Right kidney (tissue), 9 donors: ENCODE measurements at places on chromosomes 3 and 15.

DNA sequence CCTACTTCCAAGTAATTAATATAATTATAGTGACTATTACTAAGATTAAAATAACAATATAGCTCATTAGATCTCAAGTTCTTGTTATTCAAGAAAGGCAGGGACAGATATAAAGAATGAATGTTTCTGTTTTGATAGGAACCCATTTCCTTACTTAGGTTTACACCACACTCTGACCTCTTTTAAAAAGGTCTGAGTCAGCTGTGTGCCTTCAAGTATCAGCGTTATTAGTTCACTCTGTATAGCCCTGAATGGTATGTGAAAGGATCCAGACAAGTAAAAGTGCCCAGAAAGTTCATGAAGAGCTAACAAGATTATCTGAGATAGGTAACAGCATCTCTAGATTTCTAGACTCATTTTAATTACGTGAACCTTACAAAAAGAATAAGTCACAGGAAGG is 28.9 kb downstream of the PDCD10 start:
- DNase-seq, result no peak

- no peak for DNase-seq
Observed at GRCh38 chr15:29740692-29741311, 81.5 kb downstream of the TJP1 start.

GRCh38 chr3:13890377-13891016 is 10.6 kb upstream of the WNT7A start:
- DNase-seq, result no peak

GRCh38 chr15:83144771-83145170 is 37.3 kb downstream of the TM6SF1 start:
- DNase-seq, result no peak

DNA sequence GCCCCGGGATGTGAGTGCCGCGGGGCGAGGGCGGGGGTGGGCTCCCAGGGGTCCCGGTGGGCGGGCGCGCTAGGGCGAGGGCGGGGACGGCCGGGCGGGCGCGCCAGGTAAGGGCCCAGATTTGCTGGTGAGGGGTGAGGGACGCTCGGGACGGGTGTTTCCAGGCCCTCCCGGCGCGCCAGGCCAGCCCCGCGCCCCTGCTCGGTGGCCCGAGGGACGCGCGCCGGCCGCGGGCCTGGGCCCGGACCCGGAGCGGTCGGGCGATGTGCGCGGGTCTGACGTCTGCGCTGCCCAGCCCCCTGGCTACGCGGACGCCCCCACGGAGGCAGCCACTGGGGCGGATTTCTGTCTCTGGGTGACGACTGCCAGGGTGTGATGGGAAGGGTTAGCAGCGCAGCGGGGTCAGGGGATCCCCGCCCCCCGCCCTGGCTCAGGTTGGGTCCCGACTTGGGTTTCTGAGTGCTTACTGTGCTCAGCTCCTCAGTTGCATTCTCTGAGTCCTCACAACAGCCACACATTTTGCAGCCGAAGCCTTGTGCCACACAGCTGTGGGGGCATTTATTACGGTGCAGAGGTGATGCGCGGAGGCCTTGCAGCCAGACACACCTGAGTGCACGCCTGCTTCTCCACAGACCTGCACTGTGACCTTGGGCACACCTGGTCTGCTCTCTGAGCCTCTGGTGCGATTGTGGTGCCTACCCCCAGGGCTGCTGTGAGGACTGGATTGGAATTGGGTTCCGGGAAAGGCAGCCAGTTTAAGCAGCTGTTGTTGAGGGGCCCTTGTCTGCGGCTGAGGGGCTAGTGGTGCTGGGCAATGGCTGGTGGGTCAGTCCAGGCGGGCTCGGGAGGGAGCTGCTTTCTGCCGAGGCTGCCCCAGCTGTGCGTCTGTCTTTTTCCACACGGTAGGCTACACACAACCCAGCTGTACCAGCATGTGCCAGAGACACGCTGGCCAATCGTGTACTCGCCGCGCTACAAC is 523 bp downstream of the HDAC11 start:
- peak; percentile 78 for DNase-seq

DNA sequence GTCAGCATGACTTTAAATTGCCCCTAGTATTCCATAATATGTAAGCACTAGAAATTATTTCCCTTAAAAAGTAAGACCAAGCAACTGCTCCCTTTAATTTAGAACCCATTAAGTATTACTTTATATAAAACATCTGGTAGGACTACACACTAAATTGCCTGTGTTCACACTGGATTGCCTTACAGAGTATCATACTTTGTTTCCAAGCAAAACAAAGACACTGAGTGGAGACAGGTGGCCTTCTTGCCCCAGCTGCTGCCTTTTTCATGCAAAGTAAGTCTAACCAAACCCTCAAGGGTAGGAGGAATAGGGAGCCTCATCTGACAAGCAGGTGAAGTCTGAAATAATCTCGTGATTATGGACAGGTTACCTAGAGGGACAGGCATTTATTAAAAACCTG is 87.3 kb downstream of the PEX5L start:
- no peak for DNase-seq

- no peak for DNase-seq
Observed at GRCh38 chr3:8734137-8734878, 706 bp downstream of the CAV3 start.

GRCh38 chr15:55917881-55918296 is 75.5 kb downstream of the NEDD4 start:
- no peak for DNase-seq

- DNase-seq, result no peak
Observed at GRCh38 chr15:74823324-74823723, 3.1 kb upstream of the CPLX3 start.

- DNase-seq, result no peak
Observed at GRCh38 chr15:69403594-69403993, 10.6 kb upstream of the KIF23 start.

DNA sequence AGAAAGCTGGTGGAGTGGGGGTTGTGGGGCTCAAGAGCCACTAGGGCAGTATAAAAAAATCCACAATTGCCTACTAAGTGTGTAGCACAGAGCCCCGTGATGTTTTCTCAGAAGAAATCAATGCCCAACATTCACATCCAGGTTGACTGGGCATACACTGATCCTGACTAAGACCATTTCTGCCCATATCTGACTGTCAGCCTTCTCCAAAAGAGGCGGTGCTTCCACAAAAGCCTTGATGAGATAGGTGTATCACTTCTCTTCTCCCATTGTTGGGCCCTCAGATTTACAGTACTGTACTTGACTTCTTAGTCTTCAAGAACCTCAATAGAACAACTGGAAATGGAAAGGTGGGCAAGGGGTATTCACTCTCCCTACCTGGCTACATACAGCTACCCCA is 1.4 kb downstream of the POPDC2 start:
- no peak for DNase-seq

DNA sequence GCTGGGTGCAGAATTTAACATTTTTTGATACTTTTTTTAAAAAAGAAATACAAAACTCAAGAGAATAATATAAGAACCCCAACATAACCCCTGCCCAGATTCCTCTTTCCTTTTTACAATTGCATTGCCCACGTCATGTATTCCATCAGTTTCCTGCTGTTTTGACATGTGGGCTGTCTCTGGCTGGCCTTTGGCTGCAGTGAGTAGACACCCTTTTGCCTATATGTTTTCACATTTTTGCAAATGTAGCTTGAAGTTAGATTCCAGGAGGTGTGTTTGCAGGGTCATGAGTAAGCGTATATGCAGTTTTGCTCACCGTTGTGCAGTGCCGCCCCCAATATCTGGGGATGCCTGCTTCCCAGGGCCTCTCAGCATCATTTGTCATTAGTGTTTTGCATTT is 28.0 kb upstream of the ATP10A start:
- DNase-seq, result no peak

DNA sequence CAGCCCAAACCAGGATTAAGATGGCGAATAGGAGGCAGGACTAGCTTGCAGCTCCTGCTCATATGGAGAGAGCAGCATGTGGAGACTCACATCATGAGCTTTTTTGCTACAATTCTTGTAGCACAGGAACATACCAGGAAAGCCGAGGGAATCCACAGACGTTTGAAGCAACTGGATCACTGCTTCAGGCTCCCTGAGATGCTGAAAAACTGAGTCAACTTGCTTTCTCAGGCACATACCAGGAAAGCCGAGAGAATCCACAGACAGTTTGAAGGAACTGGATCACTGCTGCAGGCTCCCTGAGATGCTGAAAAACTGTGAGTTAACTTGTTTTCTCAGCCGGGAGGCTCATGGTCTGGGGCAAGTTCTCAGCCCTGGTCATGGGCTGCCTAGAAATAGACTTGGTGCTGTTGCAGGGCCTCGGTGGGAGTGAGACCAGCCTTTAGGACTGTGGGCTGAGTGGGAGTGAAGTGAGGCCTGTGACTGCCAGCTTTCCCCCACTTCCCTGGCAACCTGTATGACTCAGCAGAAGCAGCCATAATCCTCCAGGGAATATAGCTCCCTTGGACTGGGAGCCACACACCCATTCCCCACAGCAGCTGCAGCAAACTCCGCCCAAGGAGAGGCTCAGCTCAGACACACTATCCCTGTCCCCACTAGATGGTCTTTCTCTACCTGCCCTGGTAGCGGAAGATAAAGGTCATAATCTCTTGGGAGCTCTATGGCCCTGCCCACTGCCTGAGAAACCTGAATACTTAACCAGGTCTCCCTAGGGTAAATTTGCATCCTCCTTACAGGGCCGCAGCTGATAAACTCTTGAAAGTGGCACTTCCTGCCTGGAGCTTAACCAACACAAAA is 51.9 kb upstream of the PFN2 start:
- DNase-seq, result no peak

DNA sequence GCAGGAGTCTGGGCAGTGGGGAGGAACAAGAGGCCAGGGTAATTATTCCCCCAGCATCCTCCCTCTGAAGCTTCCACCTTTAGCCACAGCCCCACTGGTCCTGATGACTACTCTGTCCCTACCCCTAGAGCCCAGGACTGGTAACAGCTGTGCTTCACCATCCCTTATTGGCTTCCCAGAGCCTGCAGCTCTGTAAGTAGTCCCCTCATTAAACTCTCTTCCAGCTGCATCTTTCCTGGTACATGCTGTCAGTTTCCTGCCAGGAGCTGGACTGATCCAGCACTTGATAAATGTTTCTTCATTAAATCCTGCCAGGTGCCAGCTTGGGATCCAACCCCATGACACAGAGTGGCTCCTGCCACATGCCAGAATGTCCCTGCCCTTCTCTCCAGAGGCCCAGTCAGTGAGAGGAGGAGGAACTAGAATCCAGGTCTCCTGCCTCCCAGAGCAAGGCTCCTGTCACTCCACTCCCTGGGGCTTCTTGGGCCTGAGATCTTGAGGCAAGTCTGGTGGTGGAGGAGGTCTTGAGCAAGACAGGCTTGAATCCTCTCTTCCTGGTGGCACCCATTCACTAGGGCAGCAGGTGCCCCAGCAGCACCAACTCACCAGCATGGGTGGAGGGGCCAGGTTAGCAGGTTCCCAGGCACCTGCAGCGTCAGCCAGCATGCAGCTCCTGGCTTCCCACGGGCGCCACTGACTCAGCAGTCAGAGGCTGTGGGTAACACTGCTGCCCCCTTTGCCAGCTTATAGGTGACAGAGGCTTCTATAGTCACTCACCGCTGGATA is 27.6 kb downstream of the FBXW12 start:
- peak; percentile 2 for DNase-seq

- no peak for DNase-seq
Observed at GRCh38 chr3:100810671-100811070, 101.4 kb downstream of the TFG start.

GRCh38 chr3:154427685-154428285 is 2.2 kb downstream of the GPR149 start:
- peak; percentile 6 for DNase-seq

DNA sequence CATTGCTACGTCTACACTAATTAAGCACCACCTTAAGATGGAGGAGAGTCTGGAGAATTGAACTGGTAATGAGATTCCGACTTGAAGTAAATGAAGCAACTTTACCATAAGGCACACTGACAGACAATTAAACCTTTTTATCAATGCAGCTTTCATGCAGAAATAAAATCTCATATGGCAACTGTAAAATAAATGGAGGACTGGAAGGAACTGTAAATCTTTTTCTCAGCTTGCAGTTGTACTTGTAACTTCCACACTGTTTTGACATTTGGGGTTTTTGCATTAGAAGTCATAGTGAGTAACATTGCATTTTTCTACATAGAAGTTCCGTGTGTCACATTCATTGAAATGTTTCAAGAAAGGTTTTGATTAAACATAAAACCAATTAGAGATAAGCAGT is 705.3 kb downstream of the NLGN1 start:
- DNase-seq, result no peak

DNA sequence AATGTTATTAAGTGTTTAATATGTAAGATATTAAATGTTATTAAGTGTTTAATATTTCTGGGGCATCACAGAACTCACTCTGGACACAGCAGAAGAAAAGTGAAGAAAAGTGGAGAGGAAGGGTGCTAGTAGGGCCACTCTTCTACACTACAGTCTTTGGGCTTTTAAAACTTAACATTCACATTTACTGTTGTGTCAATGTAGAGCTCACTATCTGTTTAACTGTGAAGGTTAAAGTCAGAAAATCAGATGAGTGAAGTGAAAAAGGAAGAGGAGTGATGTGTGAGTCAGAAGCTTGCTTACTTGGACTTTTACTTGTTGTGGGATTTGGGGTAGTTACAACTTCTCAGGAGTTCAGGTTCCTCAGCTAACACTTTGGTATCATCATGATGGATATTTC is 145.3 kb upstream of the DNAJC19 start:
- no peak for DNase-seq

DNA sequence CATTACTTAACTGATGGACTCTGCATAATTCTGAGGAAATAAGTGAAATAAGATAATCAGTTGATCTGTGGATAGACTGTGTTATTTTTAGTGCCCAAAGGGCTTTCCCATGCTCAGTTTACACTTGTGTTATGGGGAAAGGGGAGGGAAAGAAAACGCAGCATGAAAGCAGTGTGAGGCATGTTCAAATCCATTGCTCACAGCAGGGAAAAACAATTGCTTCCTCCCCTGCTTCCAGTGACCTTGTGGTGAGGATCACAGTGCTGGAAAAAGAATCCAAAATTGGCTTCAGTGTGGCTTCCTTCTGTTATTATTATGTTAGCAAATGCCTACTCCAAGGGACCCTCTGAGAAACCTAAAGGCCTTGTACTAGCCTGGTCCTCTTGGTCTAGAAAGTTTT is 285.1 kb upstream of the CDIN1 start:
- DNase-seq, result no peak

DNA sequence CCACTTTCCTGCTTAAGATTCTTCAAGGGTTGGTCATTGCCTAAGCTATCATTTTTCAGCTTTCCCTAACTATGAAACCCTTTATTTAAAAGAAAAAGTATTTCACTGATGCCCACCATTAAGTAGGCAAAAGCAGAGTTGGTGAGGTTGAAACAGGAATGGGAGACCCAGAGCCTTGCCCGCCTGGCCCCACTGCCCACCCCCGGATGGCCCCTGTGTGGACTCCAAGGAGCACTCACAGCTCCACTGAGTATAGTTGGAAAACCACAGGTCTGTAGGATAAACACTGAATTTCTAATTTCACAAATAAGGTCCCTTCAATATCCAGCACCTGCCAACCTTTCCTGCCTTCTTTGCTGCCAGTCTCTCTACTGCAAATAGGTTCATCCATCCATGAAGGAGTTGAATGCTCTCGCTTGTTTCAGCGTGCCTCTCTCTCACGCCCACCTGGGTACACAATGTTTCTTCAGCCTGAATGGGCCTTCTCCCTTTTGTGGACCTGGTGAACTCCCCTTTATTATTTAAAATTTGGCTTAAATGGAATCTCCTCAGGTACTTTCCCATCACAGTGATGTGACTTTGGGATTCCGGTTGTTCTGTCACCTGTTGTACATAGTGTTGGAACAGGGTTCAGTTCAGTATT is 8.7 kb upstream of the ACAP2 start:
- DNase-seq, result peak; percentile 20

GRCh38 chr3:25571285-25571684 is 93.4 kb downstream of the TOP2B start:
- no peak for DNase-seq

- no peak for DNase-seq
Observed at GRCh38 chr3:181402347-181402746, 309.4 kb upstream of the SOX2 start.

GRCh38 chr3:50508821-50509220 is 5.4 kb upstream of the CACNA2D2 start:
- no peak for DNase-seq
